ENCODE measurements at places on chromosomes 16 and 17.

- DNase-seq: no peak
Measured at GRCh38 chr17:29019475-29020181, 13.8 kb upstream of the SEZ6 start.

- no peak for DNase-seq
Measured at GRCh38 chr17:70924776-70925175, 755.4 kb downstream of the KCNJ2 start.

DNA sequence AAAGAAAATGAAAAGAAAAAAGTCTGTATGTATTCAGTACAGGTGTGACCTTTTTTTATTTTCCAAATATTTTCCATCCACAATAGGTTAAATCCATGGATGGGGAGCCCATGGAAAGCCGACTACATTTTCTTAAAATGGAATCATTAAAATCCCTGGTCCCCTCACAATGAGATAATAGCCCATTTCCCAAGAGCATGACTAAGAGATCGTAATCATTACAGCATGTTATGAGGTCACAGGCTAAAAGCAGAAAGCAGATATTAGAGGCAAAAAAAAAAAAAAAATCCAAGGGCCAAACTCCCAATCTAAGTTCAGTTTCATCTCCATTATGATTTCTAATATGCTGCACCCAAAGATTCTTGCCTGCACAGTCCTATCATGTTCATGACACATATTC lies 44.7 kb downstream of the CYTH1 start:
- peak; percentile 82 for DNase-seq

DNA sequence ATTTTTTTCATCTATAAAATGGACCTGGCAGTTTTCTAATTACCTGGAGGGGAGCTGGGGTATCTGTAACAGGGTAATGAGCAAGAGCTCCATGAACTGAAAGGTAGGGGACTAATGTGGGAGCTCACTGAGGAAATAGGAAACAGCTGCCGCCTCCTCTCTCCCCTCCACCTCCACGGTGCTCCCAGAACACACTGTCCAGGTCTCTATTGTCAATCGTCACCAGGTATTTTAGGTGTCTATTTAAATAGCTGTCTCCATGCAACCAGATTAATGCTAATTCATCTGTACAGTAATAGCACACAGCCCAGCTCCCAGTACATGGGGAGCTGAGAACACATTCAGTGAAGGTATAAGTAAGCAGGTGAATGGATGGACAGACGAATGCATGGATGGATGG lies 233.3 kb downstream of the GRIN2A start:
- DNase-seq: no peak

DNA sequence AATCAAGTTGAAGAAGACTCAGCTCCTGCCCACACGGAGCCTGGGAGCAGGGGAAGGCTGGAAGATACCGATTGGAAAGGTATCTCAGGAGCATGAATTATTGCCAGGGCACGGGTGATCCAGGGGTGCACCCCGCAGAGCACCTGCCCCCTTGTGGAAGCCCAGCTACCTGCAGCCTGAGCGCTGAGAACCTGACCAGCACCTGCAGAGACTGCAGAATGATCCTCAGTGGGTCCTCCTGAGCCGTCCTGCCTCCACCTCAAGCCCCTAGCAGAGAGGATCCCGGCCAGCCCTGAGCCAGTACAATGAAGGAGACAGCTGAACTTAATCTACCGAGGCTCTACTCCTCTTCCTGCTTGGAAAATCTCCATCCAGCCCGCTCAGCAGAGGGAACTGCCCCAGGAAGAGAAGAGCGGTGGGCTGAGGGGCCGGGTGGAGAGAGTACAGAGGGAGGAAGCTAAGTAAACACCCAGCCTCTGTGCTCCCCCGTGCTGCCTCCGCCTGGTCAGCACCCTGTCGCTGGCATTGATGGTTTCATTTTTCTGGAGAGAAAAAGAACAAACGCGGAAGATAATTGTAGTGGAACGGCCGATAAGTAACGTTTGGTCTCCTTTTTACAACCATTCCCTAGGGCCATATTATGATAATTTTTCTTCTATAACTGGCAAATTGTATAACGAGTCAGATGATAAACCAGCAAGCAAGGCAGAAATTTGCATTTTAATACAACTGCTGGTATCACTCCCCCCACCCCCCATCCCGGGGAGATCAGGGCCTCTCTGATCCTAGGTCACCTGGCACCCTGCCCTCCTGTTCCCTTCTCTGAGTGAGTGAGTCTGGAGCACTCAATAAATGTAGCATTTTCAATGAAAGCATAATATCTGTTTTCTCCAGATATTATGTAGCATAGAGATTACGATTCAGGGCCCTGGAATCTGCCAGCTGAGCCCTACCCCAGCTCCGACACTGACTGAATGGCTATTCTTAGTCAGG lies 204.5 kb upstream of the RPL38 start:
- DNase-seq: no peak

- DNase-seq: no peak
Measured at GRCh38 chr16:74716355-74716754, 15.7 kb upstream of the MLKL start.

- DNase-seq: no peak
Measured at GRCh38 chr17:18978655-18979054, 25.9 kb downstream of the FAM83G start.

DNA sequence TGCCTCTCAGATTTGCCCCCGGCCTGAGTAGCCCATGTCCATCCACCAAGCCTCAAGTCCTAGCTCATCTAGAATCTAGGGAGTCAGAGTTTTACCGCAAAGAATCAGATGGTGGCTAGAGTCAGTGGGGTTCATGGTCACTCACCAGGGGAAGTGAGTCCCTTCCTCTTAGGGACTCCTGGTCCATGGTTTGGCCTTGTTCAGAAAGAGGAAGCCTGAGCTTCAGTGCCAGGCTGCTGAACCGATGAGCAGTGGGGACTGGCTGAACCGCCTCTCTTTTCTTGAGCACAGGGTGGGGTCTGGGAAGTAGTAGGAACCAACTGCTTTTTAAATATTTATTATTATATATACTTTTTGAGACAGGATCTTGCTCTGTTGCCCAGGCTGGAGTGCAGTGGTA lies 160.3 kb downstream of the NTN1 start:
- no peak for DNase-seq

DNA sequence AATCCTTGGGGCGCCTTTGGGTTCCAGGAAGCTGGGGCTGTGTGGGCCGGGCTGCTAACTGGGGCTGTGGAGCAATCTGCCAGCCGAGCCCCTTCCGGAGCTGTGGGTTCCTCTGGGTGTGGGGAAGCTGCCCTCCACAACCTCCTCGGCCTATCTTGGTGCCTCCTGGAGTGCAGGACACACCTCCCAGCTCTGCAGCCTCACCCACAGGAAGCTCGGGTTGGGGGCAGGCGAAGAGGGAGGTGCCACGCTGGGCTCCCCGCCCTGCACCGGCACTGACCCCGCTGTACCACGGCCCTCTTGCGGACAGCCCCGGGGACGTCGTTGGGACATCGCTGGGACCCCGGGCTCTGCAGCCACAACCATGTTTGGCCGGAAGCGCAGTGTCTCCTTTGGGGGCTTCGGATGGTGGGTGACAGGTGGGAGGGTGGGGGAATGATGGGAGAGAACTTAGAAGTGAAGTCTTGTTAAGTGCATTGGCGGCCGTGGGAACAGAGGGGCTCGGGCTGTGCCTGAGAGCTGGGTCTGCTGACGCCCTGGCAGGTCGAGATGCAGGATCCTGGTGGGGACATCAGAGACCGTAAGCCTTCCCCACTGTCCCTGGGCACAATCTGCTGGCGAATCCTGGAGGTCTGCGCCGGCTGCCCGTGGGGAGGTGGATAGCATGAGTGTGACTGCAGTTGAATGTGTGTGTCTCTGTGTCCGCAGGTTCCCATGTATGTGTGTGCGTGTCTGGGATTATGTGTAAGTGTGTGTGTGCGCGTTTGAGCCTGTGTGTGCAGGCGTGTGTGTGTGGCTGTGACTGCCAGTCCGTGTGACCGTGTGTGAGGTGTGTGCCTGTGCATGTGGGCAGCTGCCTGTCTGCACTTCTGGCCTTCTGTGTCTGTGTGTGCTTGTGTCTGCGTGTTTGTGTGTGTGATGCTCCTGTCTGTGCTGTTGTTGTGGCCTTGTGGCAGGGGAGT lies at the start of gene RAP1GAP2:
RAP1GAP2 (plus strand) TSS at position 275 of the 962 bp plus-strand sequence; CDS start at position 365, 90 bp downstream.
- no peak for DNase-seq

DNA sequence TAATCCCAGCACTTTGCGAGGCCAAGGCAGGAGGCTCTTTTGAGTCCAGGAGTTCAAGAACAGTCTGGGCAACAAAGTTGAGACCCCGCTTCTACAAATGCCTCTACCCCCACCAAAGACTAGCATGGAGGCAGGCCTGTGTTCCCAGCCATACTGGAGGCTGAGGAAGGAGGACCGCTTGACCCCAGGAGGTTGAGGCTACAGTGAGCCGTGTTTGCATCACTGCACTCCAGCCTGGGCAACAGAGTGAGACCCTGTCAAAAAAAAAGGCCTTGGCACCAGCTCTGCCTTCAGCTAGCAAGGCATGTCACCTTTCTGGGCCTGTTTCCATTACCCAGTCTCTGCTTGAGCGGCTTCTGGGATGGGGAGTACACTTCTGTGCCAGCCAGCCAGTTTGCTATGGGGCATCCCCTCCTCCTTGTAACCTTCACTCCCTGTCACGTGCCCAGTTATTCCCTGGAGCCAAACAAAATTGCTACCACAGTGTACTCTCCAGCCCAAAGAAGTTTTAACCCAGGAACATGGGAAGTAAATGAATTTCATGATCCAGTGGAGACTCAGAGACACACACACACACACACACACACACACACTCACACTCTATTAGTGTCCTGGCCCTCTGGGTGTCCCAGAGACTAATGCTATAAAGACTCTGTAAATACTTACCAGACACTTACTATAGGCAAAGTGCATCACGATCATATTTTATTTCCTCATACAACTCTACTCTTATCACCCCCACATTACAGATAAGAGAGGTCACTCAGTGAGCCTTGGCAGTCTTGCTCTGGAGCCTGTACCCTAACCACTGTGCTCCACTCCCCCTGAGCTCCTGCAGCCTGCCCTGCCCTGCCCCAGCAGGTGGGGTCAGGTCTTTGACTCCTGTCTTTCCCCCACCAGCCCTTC lies 2.5 kb downstream of the CISD3 start:
- DNase-seq: no peak

GRCh38 chr16:28289048-28289447 lies 3.3 kb upstream of the SBK1 start:
- no peak for DNase-seq

DNA sequence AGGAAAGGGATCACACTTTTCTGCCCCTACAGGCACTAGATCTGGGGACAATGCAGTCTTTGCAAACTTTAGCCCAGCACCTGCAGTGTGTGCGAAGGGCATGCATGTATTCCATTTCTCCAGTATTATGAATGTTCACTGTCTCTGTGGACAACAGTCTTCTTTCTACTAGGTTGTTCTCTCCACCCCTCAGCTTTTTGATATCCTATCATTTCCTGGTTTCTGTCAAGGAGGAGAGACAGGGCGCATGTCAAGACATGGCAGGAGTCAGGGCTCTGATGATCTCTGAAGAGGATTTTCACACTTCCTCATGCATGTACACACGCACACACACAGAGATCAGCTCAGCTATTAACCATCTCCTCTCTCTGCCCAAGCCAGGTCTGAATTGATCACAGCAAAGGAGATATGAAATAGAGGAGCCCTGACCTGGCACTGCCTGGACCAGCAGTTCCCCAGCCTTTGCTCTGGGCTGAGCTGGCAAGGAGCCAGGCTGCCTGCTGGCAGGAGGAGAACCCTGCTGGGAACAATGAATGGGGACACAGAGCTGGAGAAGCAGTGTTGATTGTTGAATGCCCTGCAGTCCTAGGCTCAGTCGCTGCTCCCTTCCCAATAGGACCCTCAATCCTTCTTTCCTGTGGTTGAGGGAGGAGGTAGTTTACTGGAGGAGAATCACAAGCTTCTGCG lies 2.6 kb downstream of the GPR179 start:
- peak; percentile 25 for DNase-seq

- DNase-seq: no peak
Measured at GRCh38 chr17:75590314-75590761, 2.7 kb downstream of the MYO15B start.

DNA sequence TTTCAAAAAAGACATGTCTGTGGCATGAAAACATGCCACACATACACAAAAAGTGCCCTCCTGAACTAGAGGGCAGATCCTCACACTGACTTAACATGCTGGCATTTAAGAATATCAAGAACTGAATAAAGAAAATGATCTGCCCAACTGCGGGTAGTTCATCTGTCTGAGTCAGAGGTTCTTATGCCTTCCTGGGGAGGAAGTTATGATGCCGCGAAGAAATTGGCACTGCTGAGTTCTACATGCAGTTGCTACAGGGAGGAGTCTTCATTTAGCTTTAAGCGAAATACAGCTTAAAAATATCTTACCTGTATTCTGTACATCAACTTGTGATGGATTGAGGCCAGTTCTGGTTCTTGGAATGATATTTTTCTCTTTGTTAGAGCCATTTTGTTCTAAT lies 6.3 kb downstream of the ALDH3A2 start:
- DNase-seq: no peak

GRCh38 chr17:59388069-59388556 lies 56.7 kb downstream of the YPEL2 start:
- DNase-seq: no peak

DNA sequence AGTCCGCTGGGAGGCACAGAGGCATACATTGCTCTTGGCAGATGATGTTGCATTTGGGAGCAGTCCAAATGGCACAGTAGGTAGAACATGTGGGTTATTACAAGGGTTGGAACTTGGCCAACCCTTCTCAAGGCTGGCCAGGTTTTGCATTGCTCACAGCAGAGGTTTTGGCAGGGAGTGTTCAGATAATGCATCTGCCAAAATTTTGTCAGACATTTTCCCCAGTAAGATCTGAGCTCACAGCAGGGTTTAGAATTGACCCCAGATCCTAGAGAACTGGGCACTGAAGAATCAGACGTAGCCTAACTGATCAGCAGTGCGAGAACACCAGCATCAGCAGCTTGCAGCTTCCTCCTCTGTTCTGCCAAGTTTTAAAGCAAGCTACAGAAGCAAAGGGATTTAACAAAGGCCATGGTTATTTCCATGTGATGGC lies 468.8 kb upstream of the KIF2B start:
- no peak for DNase-seq

GRCh38 chr16:24670623-24671454 lies 58.6 kb upstream of the TNRC6A start:
- DNase-seq: peak; percentile 68

- no peak for DNase-seq
Measured at GRCh38 chr16:50731130-50731988, 10.5 kb upstream of the CYLD start.

All from fibroblast of the aortic adventitia (primary cell).